ENCODE measurements at places on chromosomes 12 and 14.

DNA sequence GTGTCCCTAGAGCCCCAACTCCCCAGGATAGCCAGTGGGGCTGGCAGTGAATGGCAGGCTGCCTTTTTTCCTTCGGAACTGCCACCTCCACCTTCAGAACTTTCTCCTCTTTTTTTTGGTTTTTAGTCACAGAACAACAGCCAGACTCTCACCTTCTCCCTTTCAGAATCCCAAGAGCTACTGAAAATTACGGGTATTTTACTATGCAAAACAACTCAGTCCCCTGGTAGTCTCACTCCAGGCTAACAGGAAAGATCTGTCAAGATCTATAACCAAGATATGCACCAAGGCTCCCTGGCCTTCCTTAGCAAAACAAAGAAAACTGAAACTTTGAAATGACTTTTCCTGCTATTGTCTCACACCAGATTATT, 12.5 kb downstream of the PLEKHG6 start:
- DNase-seq = no peak

- DNase-seq = no peak
Observed at GRCh38 chr12:52090291-52090690, 10.8 kb downstream of the SMIM41 start.

DNA sequence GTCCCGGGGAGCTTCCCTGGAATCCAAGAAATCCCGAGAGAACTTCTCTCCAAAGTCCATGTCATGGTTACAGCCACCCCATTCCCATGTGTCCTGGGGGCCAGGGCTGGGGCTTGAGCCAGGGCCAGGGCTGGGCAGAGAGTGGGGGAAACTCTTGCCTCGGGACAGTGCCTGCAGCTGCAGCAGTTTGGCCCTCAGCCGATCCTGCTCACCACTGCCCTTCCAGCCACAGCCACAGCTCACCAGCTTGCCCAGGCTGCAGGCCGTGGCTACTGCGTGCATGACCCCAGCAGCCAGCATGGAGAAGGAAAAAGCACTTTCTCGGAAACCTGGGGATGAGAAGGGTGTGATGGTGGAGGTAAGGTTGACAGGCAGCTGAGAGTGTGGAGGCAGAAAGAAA, 3.5 kb downstream of the WNT10B start:
- DNase-seq = no peak

DNA sequence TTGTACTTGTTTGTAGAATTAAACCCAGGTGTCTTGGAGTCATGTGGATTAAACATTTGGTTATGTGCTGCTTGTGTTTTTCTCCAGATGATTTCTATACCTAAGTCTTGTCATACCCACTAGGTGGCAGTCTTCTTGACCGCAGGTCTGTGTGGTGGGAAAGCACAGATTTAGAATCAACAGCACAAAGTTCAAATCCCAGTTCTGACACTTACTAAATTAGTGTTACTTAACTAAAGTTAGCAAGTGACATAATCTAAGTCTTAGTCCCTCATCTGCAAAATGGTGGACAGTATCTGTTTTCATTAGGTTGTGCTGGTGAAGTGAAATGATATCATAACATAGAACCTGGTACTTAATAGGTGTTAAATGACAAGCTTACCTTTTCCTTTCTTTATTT, 151.0 kb upstream of the ARHGAP5 start:
- DNase-seq = peak; percentile 60

DNA sequence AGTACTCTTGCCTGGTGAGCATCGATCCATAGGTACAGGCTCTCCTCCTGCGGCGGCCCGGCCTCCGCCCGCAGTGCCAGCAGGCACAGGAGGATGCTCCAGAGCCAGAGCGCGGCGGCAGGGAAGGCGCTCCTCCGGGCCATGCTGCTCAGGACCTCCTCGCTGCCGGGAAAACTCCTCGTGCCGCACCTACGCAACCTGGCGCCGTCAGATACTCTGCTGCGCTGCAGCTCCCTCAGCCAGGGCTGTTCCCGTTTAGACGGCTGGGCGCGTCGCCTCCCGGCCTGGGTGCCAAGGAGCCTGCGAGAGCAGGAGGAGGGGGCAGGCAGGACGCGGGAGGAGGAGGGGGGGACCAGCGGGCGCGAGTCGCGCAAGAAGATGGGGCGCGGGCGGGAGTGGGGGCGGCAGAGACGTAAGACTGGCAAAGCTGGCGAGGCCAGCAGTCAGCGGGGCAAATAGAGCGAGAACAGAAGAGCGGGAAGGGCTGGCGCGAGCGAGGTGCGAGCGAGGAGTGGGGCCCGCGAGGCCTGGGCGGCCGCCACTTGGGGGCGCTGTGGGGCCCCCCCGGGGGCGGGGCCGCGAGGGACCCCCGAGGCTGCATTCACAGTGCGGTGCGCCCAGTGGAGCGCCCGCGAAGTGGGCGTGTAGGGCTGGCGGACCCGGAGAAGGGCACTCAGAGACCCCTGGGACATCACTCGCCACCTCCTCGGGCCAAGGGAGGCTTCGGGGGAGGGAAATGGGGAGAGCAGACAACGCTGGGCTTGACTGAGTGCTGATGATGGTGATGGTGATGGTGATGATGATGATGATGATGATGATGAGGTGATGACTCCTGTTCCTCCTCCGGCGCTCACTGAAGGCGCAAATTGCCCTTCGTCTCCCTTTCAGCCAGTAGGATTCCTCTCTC, at the start of gene WIF1:
TSS of gene WIF1 (minus strand) at position 257 of the 907 bp plus-strand sequence. CDS start at position 143, 114 bp downstream.
- DNase-seq = peak; percentile 22

Measured in endothelial cell of umbilical vein (primary cell).